Activated CD8-positive, alpha-beta memory T cell treated with anti-CD3 and anti-CD28 coated beads for 1 hour (primary cell): ENCODE measurements at places on chromosomes 4 and X.
A peak's percentile ranks its signal among the peaks of the same experiment; 100 is the strongest.

DNA sequence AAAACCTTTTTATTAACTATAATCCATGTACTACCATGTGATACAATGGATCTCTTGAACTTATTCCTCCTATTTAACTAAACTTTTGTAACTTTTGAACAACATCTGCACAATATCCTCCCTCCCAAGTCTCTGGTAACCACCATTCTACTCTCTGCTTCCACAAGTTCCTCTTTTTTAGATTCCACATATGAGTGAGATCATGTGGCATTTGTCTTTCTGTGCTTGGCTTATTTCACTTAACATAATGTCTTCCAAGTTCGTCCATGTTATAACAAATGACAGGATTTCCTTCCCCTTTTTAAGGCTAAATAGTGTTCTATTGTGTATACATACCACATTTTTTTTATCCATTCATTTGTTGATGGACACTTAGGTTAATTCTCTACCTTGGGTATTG is 28.1 kb downstream of the DCAF8L1 start:
- DNase-seq: no peak

- no peak for DNase-seq
Observed at GRCh38 chr4:117831060-117831683, 203.1 kb upstream of the NDST3 start.

- DNase-seq: no peak
Observed at GRCh38 chr4:110196871-110197528, 1.4 kb downstream of the ELOVL6 start.

DNA sequence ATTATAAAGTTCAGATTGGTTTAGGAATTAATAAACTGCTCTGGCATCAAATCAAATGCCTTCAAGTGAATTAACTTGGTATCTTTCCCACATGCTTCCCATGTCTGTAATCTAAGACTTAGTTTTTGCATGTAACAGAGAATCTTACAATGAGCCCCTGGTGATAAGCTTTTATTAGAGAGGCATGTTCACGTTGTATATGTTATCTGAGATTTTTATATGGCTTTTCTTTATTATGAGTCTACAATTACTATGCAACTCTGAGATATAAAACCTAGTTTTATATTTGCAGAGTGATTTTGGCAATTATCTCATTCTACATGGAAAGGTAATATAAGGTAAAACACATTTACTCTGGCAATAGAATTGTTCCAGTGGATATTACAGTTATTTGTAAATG is 1578.4 kb upstream of the IGFBP7 start:
- DNase-seq: no peak

DNA sequence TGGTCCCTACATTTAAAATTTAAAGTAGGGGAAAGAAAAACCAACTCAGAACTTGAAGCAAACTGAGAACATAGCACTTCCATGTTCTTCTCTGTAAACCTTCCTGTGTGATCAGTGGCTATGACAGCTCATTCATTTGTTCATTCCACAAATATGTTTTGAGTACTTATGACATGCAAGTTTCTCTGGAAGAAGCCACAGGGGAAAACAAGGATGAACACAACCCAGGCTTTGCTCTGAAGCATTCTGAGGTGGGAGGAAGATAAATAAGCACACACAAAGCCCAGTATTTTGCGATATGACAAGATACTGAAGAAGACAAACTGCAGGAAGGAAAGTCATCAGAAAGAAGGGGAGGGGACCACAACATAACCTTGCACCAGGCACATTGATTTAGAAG is 96.4 kb downstream of the CHIC2 start:
- DNase-seq: no peak

DNA sequence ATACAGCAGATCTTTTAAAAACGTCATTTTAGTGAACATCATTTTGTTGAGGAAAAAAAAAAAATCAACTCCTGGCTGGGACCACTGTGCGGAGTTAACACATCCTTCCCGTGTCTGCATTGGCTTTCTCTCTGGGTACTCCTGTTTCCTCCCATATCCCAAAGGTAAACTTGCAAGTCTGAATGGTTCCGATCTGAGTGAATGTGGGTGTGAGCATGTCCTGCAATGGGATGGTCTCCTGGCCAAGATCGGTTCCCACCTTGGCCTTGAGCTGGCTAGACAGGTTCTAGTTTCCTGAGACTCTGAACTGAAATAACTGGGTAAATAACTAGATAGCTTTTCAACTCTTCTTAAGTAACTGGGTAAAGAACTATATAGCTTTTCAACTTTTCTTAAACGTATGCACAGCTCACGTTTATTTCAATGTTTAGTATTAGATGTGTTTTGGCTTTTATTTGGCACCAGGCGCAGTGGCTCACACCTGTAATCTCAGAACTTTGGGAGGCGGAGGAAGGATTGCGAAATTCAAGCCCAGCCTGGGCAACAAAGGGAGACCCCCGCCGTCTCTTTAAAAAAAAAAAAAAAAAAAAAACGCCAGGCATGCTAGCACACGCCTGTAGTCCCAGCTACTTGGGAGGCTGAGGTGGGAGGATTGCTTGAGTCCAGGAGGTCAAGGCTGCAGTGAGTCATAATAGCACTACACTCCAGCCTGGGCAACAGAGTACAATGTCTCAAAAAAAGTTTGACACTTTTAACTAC is 14.0 kb downstream of the RBMX start:
- no peak for DNase-seq

GRCh38 chrX:152725409-152725808 is 8.1 kb downstream of the CSAG1 start:
- no peak for DNase-seq

DNA sequence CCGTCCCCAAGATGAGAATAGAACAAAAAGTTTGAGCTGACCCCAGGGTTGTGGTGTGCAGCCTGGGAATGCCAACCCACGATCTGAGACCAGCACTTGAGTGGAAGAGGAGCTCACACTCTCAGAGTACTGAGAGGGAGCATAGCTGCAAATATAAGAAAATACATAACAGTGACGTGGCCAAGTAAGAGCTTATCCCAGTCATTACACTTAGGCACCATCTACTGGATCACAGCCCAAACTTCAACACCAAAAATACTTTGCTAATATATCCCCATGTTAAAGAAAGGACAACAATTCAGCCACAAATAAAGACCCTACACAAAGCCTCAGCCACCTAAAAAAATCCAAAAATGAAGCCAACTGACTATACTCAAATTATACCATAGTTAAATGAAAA is 33.3 kb upstream of the CXCL6 start:
- no peak for DNase-seq

DNA sequence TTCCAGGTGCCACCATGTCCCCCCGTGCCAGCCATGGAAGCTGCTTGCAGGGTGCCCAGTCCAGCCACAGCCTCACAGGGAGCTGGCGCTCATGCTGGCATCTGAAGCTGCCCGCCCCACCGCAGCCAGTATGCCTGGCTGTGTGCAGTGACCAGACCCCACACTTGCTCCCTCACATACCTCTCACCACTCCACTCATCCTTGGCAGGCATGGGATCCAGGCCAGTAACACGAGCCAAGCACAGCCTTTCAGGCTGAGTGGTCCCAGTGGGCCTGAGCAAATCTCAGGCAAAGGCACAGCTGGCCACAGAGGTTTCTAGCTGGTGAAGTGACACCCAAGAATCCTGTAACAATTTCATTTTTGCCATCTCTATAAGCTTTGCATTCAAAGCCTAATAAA is 48.4 kb upstream of the SEC24B start:
- no peak for DNase-seq

DNA sequence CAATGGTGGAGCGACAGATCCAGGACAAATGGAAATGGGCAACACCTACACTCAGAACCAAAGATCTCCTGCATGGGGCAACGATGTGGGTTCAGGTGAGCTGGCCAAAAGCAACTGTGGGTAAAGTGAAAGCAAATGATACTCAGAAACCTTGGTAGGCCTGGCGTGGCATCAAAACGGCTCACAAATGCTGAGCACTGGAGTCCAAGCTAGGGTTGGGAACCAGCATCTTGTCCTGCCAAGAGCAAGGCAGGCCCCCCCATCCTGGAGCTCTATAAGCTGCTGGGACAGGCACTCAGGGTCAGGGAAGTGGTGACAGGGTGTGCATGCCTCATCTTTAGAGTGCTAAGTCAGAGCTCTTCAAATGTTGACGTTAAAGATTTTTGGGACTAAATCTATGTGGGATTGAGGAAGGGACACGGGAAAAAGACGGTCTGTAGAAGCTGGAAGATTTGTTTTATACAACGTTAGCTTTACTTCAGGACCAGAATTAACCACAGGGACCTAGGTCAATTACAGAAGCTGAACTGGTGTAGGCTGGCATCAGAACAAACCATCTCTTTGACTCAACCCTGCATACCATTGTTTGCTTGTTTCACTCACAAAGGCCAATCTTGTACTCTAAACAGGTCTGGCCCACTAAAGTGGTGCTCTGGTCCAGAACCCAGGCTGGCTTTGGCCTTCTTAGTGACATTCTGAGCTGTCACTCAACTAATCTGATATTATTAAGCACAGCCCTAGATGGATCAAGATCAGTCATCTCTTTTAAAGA is 10.7 kb downstream of the ATP8A1 start:
- DNase-seq: no peak

GRCh38 chr4:75800972-75801371 is 76.6 kb downstream of the USO1 start:
- DNase-seq: no peak

DNA sequence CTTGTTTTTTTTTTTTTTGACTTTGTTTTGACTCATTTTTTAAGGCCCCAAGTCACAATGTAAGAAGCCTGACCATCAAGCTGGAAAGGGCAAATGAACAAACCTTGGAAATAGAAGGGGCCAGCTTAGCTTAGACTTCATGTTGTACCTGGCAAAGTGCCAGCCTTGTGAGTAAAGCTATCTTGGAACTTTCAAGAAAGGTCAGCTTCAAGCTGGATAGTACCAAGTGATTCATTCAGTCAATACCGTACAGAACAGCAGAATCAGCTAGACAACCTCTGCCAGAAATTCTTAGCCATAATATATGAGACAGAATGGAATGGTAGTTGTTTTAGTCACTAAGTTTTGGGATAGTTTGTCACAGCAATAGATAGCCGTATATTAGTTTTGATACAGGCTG is 1492.2 kb upstream of the TENM3 start:
- DNase-seq: no peak

GRCh38 chr4:55032788-55033187 is 92.6 kb downstream of the KDR start:
- no peak for DNase-seq

- peak; percentile 10 for DNase-seq
Observed at GRCh38 chrX:44871931-44872820, 812 bp upstream of the KDM6A start.

DNA sequence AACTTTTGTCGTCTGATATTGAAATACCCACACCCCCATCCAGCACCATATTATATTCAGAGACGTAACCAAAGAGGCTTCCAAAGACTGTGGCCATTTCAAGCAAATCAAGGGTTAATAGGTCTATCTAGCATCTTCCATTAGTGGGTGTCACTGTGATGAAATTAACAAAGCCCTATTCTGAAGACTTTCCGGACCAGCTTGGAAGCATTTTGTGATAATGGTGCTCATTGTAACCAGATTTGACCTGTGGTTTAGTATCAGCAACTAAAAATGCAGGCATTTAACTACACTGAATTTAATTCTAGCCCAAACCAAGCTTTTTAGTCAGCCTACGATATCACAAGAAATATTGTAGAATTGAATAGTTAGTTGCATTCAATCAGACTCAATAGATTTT is 309.7 kb upstream of the TENM3 start:
- no peak for DNase-seq

DNA sequence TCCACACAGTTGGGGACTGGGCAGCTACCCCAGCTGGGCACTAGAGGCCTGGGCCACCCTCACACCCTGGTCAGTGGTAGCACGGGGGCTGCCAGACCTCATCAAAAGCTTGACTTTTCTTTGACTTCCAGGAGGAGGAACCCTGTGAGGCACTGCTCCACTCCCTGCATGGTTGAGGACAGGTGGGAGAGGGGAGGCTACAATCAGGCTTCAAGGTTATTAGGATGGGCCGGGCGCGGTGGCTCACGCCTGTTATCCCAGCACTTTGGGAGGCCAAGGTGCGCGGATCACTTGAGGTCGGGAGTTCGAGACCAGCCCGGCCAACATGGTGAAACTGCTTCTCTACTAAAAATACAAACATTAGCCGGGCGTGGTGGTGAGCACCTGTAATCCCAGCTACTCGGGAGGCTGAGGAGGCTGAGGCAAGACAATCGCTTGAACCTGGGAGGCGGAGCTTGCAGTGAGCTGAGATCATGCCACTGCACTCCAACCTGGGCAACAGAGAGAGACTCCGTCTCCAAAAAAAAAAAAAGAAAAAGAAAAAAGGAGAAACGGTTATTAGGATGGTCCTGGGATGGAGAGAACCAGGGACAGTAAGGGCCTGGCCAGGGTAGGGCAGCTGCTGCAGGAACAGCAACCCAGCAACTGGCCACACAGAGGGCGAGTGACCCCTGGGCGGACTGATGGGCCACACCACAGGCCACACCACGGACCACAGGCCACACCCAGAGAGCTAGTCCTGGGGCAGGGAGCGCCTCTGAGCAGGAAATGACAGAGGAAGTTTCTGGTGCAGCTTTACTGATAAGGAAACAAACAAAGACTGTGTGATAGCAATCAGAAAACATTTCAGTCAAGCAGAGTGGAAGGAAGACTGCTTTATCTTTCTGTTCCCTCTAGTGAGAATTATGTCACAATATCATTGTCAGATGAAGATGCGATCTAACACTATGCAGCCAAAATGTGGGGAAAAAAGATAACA is 20.5 kb upstream of the OPN1LW start:
- DNase-seq: no peak

DNA sequence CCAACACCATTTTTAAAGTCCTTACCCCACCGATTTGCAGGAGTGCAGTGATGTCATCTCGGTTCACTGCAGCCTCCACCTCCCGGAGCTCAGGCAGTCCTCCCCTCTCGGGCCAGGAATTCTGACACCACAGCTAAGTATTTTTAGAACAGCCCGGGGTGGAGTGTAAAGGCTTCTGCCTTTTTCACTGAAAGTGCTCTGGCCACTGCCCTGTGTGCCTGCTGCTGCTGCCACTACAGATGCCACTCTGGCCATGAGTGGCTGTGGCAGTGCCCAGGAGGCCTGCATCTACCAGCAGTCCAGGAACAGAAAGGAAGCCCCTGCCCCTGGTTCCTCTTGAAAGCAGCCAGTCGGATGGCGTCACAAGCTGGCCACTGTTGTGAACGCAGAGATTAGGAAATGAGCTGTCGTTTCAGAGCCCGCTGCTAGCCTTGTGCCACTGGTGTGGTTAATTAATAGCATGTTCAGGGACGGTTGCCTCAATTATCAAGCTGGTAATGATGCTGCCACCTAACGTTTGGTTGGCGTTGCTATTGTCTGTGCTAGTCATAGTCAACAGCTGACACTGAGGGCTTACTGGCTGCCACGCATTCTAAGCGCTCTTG is 23.6 kb upstream of the TBC1D14 start:
- DNase-seq: no peak

DNA sequence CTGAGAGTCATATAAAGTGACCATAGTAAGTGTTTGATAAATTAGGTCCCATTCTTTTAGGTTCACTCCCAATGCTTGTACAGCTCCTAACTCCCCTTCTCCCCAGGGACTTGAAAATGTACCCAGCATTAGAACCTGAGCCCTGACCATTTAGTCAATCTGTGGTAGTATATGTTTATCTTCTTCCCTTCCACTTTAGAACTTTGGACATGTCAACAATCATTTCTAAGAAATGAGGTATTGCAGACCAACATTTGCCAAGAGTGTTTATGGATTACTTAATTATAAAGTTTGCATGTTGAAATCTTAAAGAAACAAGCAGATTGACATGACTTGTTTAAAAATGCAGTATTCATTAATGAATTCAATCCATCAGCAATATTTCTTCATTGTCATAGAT is 26.0 kb downstream of the AFM start:
- DNase-seq: no peak

GRCh38 chrX:2654436-2655340 is 36.4 kb upstream of the CD99 start:
- DNase-seq: no peak

GRCh38 chrX:69093960-69094871 is 71.0 kb downstream of the PJA1 start:
- DNase-seq: no peak
